ENCODE measurements at places on chromosomes 5 and 9.

GRCh38 chr9:131666774-131667173 lies 73.1 kb downstream of the RAPGEF1 start:
- DNase-seq = no peak

DNA sequence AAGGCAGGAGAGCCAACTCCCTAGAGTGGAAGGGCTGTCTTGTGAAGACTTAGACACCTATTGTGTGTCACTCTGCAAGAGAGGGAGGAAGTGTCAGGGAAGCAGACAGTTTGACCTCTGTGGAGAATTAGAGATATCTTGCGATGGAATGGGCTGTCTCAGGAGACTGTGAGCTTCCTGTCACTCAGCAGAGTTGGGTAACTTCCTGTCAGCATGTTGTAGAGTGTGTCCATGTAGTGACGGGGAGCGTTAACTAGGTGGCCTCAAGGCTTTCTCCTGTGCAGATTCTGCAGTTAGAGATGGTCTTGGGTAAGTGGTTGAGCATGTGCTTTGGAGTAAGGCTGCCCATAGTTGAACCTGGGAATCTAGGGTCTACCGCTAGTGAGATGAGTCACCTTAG lies 136.5 kb downstream of the KIF4B start:
- DNase-seq = no peak

DNA sequence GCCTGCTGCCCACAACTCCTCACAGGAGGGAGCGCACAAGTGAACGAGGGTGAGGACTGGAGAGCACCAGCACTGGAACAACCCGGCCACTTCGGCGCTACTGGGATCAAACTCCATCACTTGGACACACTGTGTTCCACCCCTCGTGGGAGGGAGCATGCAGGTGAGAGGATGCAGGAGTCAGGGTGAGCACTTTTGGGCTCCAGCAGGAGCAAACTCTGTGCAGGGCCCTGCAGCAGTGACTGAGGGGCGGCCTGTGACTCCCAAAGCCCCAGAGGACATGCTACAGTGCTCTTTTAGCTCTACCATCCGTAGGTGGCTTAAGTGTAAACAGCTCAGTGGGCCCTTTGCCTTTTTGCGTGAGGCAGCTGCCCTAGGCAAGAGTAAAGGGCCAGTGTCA lies 4.4 kb upstream of the MOCS2 start:
- DNase-seq = no peak

DNA sequence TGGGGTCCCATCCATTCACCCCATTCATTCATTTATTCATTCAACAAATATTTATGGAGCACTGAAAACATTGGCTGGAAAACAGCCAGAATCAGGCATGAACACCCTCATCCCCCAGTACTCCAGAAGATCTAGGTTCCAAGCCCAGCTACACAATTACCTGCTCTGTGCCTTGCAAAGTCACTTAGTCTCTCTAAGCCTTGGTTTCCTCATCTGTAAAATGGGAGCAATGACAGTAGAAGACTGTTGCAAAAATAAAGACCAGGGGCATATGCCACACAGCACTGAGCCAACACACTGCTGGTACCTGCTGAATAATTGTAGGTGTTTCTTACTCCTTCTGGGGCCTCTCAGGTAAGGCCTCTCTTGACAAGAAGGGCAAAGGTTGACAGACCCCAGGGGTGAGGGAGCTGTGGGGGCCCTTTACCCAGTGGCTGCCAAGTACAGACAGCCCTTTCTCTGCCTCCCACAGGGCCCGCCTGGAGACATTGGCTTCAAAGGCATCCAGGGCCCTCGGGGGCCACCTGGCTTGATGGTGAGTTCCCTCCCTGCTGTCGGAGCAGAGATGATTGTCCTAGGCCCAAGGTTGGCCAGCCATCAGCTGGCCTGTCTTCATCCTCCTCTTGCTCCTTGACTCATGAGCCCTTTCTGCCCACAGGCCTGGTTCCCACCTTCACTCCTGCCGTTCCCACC lies 22.6 kb upstream of the ORM1 start:
- DNase-seq = no peak

DNA sequence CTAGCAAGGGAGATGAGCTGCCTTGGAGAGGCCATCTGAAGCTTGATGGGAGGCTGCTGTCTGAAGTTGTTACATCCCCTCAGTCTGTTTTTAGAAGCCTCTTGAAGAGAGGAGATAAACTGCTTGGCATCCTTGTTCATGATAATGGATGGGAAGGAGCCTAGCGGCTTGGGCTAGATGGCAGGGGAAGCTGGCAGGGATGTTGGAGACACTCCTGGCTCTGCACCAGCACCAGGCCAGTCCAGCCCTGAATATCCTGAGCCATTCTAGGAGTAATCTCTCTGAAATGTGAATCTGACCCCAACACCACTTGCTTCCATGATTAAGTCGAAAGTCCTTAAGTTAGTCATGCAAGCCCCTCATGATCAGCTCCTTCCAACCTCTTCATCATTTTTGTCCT lies 310.5 kb downstream of the NSG2 start:
- DNase-seq = no peak

DNA sequence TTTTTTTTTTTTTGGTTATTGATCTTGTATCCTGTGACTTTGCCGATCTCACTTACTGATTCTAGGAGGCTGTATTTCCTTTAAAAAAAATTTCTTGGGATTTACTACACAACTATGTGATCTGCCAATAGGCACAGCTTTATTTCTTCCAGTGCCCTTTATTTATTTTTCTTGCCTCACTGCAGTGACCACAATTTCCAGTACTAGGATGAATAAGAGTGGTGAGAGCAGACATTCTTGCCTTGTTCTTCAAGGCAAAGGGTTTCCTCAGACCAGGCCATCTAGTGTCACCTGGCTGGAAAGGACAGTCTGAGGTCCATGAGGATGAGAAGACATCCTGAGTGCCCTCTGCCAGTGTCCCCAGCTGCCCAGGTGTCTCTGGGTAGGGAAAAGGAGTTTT lies 265.4 kb downstream of the SPOCK1 start:
- DNase-seq = no peak

- DNase-seq = no peak
Measured at GRCh38 chr9:126614088-126614454, 343 bp downstream of the LMX1B start.

DNA sequence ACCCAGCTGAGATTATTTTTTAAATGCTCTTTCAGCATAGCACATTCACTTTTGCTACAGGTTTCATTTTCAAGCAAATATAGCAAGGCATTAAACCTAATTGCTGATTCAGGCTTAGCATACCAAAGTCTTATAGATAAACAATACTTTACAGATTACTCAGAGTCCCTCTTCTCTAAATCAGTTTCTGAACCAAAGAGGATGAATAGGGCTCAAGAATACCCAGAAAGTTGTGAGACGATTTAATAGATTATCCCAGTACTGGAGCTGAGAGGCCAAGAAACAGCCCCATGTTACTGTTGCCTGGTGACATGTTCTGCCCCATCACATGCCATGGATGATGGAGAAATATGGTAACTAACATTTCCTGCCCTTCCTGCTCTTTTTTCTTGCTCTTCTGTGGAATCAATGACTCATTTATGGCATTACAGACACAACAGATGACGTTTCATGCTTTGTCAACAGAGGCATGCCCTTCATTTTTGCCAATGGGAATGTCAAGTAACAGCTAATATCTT lies 18.1 kb upstream of the SSBP2 start:
- DNase-seq = peak; percentile 66

DNA sequence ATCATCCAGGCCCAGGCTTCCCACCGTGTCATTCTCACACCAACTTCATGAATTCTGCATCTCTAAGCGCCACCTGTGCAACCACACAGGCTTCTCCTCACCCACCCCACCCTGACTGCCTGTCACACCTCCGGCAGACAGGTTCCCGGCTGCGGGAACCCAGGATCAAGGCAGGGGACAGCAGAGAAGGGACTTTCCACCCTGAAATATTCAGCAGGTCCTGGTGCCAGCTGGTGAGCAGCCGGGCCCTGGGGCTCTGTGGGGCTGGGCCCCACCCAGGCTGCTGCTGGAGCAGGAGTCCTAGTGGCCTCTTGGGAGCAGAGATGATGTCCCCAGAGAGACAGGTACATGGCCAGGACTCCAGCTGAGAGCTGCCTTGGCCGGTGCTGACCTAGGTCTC lies 12.7 kb downstream of the ANXA6 start:
- DNase-seq = no peak

DNA sequence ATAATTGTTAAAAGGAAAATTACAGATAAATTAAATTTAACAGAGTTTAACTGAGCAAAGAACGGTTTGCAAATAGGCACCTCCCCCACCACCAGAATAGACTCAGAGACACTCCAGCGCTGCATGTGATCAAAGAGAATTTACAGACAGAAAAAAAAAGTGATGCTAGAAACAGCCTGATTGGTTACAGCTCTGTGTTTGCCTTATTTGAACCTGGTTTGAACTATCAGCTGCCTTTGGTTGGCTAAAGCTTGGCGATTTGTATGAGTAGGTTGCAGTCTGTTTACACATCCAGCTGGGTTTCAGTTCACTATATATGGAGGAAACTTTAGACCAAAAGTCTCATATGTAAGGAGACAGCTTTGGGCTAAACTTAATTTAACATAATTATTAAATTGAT lies 249.1 kb downstream of the ENC1 start:
- DNase-seq = no peak

DNA sequence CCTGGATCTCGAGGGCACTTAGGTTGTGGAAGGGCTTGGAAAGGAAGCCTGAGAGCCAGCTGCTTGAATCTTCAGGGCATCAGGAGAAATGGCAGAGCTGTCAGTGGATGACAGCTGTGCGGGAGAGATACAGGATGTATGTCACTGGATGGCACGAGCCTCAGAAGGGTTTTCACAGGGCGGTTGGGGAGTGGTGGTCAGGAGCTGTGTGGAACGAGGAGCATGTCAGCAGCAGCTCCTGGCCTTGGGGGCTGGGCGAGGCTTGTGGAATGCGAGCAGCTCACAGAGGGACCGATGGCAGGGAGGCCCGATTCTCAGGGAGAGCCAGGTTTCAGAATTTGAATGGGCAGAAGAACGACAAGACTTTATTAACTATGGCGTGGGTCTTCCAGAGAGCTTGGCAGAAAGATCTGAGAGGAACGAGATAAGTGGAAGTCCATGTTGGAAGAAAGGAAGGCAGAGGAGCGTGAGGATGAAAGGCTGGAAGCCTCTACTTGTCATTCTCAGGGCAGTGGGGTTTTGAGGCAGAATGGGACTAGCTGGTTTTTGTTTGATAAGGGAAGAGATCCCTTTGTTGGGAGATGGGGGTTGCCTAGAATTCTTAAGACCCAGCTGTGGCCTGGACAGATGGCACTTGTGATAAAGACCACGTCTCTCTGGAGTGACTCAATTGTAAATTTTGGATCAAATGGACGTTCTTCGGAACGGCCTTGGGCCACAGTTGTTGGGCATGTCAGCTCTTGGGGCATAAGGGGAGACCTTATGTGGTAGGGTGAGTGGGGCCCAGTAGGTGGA lies 60.3 kb downstream of the SNX30 start:
- DNase-seq = no peak

GRCh38 chr9:93061791-93062763 lies 3.6 kb downstream of the SUSD3 start:
- DNase-seq = no peak
